ENCODE measurements at places on chromosomes 16 and 17. TPM values are rescaled to one million over a fixed set of nuclear protein-coding genes. Genes with fewer than 3 reads are reported as not detected.

The OR1A1 gene
- not detected for total RNA-seq

The KRTAP2-3 gene
- not detected for total RNA-seq

The CHMP1A gene
- total RNA-seq = 75.8 TPM

The TMEM92 gene
- total RNA-seq = 0.91 TPM

The NXN gene
- 56.2 TPM for total RNA-seq

The ENPP7 gene
- not detected for total RNA-seq

The PAFAH1B1 gene
- total RNA-seq = 92.9 TPM
